ENCODE measurements at places on chromosomes 16 and 17.

DNA sequence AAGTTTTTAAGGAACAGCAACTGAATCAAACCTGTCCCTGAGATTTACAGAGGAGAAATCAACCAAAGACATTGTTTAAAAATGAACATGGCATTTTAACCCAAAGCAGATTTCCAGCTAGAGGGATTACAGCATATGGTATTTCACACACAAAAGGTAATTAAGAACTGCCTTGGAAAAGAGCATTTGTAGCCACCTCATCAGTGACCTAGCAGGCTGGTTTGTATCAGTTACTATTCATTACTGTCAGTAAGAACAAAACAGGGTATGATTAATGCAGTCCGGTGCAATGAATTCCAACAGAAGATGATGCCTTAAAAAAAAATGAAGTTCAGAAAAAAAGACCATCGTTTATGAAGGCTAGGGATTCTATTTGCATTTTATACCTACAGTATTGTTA is 219.9 kb downstream of the CHD9NB start:
- no peak for DNase-seq

DNA sequence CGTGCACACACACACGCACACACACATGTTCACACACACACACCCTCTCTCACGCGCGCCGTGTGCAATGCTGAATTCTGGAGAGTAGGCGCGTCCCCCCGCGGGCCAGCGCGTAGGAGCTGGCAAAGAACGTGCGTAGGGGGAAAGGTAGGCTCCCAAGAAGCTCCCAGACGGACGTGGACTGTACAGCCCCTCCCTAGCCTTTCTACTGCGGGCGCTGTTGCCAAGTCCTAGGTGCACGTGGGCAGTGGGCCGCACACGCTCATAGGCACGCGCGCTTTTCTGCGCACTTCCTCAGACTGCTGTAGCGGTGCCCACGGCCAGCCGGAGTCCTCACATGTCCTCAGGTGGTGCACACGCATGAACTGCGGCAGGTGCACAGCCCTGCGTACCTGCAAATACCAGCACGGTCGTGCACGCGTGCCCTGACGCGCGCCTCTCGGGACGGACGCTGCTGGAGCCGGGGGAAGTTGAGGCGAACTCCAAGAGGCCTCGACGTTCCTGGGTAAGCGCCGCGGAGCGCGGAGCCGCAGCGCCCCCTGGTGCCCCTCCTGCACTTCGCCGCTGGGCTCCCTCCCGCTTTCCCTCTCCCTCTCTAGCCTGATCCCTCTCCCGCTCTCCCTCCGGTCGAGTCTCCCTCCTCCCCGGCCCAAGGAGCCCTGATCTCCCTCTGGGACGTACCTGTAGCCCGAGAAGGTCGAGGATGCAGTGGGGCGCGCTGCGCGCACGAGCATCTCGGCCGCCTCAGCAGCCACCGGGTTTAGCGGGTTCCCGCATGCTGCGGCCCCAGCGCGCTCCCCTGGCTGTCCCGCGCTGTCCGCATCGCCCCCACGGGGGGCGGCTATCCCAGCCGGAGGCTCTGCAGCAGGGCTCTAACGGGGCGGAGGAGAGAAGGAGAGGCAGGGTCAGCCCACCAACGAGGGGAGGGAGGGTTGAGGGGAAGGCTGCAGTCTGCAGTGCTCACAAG is 749 bp downstream of the GRIN2A start:
- DNase-seq: peak; percentile 39

GRCh38 chr17:82981141-82981730 is 98.2 kb upstream of the METRNL start:
- no peak for DNase-seq

GRCh38 chr17:3551189-3551588 is 6.4 kb downstream of the TRPV3 start:
- DNase-seq: no peak

- DNase-seq: peak; percentile 62
Observed at GRCh38 chr17:19867329-19868078, at the start of gene ULK2. ULK2 (minus strand) TSS chr17:19867936; CDS start chr17:19867417, 519 bp downstream.

DNA sequence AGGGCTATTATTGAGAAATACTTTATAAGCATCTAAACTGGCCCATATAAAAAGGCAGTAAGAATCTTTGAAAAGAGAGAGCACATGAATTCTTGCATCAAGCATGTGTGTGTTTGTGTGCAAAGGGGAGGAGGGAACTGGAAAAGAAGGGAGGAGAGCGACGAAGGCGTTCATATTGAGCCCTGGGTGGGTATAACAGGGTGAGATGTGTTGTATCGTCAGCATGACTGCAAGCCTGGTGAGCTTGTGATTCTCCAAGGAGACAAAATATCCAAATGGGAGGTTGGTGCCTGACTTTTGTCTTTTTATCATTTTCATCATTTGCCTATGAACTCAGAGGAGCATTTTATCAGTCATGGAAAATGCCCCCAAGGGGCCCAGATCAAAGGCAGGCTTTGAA is 70.8 kb upstream of the PMFBP1 start:
- DNase-seq: no peak

DNA sequence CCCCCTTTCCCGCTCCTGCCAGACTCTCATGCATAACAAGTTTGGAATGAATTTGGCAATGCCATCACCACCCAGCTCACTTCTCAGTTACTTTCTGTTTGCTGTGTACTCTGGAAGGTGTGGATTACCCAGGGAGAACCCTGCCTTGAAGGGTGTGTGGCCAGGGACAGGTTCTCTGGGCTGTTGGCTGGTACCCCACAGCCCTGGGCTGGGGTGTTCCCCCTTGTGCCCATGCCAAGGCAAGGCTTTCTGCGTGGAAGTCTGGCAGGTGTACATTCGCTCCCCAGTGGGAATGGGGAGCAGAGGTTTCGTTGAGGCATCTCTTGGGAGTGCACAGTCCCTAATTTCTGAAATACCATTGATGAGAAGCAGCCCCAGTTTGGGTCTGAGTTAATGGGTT is 187.7 kb downstream of the CCDC182 start:
- no peak for DNase-seq

- no peak for DNase-seq
Observed at GRCh38 chr17:6279659-6280058, 155.3 kb downstream of the AIPL1 start.

GRCh38 chr17:28750178-28751047 is 6.6 kb downstream of the TRAF4 start:
- peak; percentile 89 for DNase-seq

DNA sequence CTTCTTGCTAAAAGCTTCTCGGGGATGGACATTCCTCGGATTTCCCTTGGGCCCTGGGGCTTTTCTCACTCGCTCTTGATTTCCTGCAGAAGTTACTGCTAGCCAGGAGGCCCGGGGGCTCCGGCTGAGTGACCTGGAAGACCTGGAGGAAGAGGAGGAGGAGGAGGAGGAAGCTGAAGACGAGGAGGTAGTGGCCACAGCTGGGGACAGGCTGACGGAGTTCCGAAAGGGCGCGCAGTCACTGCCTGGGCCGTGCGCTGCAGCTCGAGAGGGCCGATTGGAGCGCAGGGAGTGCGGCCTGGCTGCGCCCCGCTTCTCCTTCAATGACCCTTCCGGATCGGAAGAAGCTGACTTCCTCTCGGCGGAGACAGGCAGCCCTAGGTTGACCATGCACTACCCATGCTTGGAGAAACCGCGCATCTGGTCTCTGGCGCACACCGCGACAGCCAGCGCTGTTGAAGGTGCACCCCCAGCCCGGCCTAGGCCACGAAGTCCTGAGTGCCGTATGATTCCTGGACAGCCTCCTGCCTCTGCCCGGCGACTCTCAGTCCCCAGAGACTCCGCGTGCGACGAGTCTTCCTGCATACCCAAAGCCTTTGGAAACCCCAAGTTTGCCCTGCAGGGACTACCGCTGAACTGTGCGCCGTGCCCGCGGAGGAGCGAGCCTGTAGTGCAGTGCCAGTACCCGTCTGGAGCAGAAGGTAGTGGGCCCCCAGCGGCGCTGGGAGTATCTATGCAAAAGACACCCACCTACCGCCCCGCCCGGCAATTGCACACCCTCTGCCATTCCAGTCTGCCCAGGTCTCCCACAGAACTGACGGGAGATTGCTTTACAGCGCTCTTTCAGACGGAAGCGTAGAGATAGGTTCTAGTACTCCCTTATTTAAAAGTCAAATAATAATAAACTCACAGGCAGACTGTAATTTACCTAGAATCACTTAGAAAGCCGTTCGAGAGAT is 4.9 kb downstream of the IRX6 start:
- DNase-seq: no peak

GRCh38 chr17:40431231-40431602 is 12.0 kb upstream of the IGFBP4 start:
- no peak for DNase-seq

DNA sequence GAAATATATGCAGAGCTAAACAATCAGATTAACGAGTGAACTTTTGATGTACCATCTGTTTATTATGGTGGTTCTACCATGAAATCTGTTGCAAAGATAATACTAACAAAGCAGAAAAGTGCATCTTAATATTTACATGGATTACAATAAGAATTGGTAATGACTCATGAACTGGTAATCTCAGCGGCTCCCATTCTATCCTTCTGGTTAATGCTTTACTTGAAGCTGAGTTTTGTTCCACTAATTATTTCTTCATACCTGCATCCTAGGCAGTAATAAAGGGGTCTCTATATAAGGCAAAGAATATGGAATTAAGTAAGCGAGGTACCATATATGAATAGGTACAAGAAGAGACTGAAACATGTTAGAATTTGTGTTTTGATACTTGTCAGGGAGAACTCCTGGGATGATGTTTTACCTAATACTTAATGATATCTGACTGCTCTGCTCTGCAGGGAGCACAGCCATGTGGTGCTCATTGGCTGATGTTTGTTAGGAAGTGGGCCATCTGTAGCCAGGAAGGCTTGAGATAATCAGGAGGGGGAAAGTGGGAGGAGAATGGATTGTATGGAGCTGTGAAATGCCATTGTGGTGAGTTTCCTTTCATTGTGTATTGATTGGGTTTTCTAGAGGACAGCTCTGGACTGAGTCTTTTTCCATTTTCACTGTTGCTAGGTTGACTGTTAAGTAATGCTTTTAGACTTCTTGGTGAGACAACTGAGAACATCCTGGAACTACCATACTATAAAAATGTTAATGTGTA is 52.6 kb downstream of the MAP2K6 start:
- no peak for DNase-seq

DNA sequence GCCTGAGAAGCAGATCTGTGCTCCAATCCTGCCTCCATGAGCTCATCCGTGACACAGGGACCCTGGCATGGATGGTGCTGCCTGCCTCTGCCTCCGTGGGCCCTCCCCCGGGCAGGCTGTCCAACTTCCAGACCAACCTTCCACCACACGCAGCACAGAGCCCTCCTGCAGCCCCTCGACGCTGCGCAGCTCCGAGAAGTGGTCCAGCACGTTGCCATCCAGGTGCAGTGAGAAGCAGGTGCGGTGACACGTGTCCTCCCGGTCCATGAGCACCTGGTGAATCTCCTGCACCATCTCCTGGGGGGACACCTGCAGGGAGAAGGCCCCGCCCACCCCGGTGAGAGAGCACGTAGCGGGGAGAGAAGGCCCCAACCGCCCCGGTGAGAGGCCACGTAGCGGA is 8.4 kb downstream of the CLUH start:
- no peak for DNase-seq

- no peak for DNase-seq
Observed at GRCh38 chr17:55402374-55402773, 19.3 kb downstream of the MMD start.

- peak; percentile 91 for DNase-seq
Observed at GRCh38 chr17:29761040-29761761, 138.5 kb upstream of the CORO6 start.

- no peak for DNase-seq
Observed at GRCh38 chr16:54072237-54072636, 214.3 kb downstream of the IRX3 start.

GRCh38 chr16:21036471-21036870 is 114.2 kb downstream of the DNAH3 start:
- DNase-seq: no peak

DNA sequence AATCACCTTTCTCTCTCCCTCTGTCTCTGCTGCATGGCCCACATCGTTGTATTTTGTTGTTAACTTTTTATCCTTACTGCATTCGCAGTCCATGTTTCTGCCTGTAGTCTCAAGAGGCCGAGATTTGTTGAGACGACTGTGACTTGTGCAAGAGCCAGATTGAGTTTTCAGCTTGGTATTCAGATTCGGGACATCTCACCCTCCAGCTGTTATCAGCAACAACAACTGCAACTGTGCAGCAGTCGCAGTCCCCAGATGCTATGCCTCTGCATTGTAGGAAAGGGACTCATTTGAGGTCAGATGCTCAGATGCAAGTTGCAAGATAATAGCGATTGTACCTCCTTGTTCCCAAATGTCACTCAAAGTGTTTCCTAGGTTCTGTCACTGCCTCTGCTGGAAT is 209.0 kb downstream of the SNX29 start:
- DNase-seq: no peak

DNA sequence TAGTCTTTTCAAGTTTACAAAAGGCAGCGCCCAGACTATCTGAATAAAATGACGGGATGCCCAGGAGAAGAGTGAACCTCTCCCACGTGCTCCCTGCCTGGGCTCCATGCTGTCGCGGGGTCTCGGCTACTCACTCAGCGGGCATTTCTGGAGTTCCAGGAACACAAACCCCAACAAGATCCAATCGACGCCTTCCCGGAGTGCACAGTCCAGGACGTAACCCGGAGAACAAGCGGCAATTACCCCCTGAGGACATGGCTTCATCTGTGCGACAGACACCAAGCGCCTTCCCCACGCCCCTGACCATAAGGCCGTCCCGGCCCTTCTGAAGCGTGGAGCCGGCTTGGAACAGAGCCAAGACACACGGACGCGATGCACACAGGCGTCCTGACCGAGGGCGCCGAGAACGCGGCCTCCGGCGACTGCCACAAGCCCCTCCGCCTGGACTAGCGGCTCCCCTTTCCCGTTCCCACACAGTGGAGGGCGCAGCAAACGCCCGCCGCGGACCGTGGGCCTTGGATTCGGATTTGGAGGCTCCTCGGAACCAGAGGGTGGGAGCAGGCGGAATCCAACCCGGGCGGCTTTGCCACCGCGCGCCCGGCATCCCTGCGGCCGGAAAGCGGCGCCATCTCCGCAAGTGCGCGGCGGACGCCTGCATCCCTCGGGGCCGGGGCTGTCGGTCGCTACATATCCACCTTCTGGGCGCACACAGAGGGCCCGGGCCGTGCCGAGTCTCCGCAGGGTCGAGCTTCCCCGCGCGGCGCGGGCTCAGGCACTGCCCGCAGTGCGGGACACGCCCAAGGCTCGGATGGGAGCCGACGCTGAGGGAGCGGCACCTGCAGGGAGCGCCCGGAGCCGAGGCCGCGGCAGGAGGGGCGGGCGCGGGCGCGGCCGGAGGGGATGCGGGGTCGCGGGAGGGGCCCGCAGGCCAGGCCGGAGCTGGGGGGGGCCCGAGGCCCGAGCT is 725 bp downstream of the ABCA3 start:
- DNase-seq: peak; percentile 45

GRCh38 chr16:25796239-25796638 is 104.5 kb downstream of the HS3ST4 start:
- DNase-seq: no peak

GRCh38 chr17:37742116-37742761 is 2.6 kb downstream of the HNF1B start:
- peak; percentile 4 for DNase-seq

- no peak for DNase-seq
Observed at GRCh38 chr16:66441586-66442375, 14.7 kb downstream of the BEAN1 start.
